ENCODE measurements at places on chromosomes 2 and 18.

DNA sequence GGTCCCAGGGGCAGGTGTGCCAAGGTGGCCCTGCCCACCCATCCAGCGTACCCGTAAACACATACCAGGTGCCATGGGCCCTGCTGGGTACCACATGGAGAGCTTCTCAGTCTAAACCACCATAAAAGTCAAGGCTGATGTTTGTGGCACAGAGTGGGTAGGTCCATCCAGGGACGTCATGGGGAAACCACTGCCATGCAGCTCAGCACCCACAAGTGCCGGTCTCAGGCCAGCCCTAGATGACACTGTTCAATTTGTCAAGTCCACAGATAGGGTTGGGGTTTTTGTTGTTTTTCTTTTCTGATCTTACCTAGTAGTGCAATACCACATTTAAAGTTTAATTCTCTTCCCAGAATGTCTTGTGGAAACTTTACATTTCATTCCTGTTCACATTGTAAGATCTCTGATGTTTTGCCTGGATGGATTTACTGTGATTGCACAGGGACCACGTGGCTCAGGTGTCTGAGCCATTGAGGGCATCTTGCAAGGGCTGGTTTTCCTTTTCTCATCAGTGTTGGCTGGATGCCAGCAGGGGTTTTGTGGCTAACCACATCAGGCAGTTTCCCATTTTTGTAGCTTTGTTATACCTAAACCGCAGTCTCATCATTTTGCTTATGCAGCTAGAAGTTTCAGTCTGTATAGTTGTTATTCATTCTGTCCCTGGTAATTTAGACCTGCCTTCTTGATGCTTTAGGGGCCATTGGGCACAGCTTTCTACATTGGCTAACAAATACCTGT is 64.7 kb downstream of the STK25 start:
- DNase-seq = peak; percentile 91

DNA sequence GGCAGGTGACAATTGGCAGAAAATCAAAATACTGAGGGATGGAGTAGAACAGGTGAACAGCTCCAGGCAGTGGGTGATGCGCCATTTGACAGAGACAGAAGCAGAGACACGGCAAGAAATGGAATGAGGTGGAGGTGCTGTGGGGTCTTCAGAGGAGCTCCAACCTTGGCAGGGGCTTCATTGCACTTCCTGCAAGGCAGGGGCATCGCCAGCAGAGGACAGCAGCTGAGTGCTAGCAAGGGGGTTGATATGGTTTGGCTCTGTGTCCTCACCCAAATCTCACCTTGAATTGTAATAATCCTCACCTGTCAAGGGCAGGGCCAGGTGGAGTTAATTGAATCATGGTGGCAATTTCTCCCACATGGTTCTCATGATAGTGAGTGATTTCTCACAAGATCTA is 42.8 kb downstream of the CCDC68 start:
- no peak for DNase-seq

DNA sequence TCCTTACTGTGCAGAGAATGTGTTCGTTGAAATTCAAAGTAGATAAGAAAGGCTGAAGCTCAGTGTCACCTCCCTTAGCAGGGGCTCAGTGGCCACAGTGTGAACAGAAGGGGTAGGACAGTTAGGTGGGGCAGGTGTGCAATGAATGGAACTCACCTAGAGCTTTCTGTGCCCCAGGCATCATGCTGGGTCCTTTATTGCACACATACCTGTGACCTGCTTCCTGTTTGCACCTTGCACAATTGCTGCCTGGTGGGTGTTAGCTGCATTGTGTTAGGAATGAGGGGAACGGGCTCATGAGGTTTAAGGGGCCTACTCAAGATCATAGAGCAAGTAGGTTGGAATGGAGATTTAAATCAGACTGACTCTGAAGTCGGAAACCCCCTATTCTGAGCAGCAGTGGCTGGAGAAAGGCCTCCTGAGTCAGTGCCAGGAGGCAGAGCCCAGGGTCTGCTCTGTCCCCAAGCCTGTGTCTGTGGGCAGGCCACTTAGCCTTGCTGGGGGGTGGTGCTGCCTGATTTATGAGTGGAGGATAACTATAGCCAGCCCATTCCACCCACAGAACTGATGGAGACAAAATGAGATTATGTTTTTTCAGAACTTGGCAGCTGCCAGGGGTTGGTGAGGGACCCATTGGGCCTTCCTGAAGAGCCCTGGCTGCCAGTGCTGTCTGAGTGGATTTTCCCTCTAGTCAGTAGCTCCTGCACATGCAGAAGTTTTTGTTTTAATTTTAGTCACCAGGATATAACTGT is 76.2 kb downstream of the NPAS2 start:
- DNase-seq = no peak

GRCh38 chr2:11145350-11145749 is 9.9 kb upstream of the SLC66A3 start:
- DNase-seq = no peak

DNA sequence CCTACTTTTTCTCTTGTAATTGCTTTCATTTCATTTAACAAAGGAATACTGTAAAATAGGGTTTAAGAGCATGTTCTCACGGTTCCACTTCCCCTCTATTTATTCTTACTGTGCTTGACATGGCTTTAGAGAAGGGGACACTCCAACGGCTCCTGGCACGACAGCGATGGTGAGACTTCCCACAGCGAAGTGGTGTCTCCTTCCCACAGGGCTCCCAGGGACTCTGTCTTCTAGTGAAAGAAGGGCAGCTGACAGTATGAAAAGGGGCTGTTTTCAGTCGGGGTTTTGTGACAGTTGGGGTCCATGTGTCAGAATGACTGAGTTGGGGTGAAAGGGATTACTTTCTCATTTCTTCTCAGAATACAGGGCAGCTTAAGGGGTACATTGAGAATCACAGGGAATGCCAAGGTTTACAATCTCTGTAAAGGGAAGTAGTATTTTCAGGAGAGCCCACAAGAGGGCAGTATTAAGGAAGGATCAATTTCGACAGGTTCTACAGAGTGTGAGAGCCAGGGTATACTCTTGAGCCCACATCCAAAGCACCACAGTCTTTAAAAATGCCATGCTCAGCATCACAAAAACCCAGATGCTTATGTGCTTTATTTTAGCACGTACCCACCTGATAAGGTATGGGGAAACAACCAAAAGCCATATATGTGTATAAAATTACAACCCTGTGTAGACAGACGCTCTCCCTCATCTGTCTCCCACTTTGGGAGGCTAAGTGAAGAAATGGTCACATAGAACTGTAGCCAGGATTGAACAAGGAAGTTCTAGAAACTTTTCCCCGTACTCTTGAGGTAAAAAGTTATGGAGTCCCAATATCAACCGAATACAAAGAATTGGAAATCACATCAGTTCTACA is 31.3 kb upstream of the RAPGEF4 start:
- no peak for DNase-seq

GRCh38 chr2:103208916-103209315 is 447.1 kb downstream of the TMEM182 start:
- DNase-seq = no peak

GRCh38 chr2:144426355-144426754 is 93.6 kb downstream of the ZEB2 start:
- no peak for DNase-seq

GRCh38 chr18:42268798-42269197 is 313.8 kb downstream of the PIK3C3 start:
- no peak for DNase-seq

- peak; percentile 28 for DNase-seq
Observed at GRCh38 chr2:96815326-96816126, 542 bp upstream of the CNNM3 start.

DNA sequence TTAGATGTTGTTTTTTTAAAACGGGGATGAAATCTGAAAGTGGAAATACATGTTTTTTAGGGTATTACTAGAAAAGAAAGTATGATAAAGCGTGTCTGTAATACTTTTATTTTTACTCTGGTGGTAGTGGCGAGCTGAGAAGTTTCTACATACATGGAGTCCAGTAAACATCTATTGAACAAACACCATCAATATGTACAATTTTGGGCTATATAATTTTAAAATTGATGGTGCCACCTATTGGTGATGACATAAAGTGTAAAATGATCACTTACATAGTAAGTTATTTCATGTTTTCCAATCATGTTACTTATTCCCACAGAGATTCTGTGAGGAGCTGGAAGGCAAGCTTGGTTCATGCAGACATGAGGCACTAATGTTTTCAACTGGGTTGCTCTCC is 31.5 kb upstream of the NFE2L2 start:
- no peak for DNase-seq

DNA sequence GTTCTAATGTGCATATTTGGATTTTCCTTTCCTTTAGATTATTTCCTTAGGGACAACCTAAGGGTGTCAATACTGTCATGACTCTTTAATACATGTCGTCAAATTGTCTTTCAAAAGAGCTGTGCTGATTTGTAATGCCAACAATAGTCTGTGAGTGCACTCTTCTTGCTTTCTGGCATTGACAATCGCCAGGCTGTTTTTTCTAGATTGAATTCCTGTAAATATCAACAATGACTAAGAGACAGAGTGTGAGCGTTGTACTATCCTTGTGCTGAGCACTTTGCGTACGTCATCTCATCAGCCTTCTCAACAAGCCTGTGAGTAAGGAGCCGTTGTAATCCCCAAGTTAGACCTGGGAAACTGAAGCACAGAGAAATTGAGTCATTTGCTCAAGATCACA is 96.0 kb downstream of the ACOXL start:
- no peak for DNase-seq

DNA sequence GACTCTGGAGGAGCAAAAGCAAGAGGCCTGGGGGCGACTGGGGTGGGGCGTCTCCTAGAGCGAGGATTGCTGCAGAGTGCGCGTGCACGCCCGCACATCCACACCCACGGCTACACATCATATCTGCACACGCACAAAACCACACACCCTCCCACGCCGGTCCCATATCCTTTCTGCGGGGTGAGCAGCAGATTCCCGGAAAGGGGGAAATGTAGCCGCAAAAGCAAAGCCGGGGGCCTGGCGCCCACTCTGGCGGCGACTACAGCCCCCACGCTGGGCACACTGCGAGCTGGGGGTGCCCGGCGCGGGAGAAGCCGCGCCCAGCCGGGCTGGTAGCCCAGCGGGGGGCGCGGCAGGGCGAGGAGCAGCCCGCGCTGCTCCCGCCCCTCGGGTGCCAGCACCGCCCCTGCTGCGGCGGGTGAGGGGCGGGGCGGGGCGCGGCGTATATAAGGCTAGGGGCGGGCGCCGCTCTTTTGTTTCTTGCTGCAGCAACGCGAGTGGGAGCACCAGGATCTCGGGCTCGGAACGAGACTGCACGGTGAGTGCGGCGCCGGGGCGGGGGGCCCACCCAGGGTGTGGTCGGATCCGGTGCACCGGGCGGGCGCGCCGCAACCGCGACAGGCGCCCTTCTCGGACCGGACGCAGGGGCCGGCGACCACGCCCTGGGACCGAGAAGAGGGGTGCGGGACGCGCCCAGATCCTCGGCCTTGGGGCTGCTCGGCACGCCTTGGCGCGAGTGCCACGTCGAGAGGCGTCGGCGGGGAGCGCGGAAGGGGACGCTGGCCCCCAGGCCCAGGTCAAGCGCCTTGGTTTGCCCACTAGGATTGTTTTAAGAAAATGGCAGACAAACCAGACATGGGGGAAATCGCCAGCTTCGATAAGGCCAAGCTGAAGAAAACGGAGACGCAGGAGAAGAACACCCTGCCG is at the start of gene TMSB10:
Gene TMSB10, plus strand, starts transcription at position 476 of the 927 bp plus-strand sequence.
- DNase-seq = peak; percentile 92

- no peak for DNase-seq
Observed at GRCh38 chr2:202115479-202115971, 42.5 kb downstream of the KIAA2012 start.

DNA sequence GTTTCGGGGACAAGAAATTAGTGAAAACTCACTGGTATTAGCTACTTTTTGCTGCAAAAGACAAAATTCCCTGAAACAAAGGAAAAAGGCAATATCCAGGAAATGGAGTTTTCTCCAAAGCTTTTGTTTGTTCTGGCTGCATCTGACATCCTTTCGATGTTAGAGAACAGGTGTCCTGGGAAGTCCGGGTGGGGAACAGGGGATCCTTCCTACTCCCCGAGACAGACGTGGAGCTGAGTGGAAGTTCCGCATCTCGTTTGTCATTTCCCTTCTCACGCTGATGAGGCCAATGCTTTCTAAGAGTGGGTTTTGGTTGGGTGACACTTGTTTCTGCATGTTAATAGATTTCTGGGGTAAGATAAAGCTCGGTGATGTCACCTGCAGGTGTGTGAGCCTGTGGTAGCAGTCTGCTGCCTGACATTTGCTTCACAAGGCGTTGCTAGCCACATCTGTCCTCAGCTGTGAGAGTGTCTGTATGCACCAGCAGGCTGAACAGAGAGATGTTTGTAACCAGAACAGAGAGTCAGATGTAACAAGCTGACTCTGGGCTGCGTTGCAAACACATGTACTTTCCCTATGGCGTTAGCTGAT is 125.9 kb downstream of the ACOXL start:
- DNase-seq = peak; percentile 41
